Hepatic stellate cell (primary cell): ENCODE measurements at places on chromosomes 2 and 18.

DNA sequence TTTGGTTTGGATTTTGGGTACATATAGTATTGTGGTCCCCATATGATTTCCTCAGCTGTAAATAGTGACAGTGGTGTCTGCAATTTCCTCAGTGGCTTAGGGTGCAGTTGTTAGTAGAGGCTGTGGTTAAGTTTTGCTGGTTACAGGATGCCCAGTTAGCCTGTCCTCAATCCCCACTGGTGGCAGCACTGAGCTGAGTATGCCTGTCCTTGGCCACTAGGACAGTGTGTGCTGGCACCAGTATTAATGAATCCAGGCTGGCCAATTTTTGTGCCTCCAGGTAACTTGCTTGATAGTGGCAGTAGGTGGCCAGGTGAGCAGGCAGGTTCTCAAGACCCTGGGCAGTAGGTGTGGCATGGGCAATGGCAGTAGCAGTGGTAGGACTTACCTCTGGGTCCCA is 973.1 kb downstream of the TMEM182 start:
- no peak for DNase-seq

DNA sequence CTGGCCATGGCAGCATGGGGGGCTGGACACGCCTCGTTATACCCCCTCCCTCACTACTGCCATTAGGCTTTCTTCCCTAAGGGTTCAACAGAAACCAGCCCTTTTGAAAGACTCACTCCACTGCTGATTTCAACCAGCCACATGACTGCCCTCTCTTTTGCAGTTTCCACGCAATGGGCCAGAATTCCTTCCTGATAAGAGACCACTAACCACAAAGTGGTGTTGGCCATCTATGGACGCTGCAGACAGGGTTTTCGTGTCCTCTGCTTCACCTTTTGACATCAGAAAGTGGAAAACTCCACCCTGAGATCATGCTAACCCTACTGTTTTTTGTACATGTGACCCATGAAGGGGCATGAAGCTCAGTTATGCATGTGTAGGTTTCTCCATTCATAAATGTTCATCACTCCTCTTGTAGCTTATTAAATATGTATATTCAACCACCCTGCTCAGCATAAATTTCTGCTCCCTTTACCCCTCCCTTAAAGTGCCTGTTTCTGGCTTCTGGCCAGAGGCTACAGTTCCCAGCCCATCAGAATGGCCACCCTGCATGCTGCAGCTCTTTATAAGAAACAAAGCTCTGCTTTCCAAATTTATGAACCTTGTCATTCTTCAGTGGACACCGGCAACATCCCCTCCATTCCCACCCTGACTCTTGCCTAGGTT is 106.6 kb upstream of the MSH6 start:
- no peak for DNase-seq

- DNase-seq: no peak
Observed at GRCh38 chr18:4143585-4143984, 311.5 kb downstream of the DLGAP1 start.

DNA sequence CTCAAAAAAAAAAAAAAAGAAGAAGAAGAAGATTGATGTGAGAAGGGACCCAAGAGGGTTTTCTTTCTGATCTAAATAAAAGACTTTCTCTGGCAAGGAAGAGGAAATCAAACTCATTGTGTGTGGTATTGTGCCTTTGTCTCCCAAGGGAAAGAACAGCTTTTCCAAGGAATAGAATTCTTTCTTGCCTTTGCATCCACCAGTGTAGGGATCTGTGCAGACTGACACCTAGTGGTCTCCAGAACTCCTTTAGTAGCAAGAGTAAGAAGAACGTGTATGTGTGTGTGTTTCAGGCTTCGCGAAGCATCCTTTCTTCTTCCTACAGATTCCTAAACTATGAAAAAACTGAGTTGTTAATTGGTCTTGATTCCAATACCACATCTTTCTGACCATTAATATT is 33.5 kb upstream of the CRIM1 start:
- peak; percentile 17 for DNase-seq

- DNase-seq: no peak
Observed at GRCh38 chr2:20604401-20604911, 46.4 kb downstream of the HS1BP3 start.

DNA sequence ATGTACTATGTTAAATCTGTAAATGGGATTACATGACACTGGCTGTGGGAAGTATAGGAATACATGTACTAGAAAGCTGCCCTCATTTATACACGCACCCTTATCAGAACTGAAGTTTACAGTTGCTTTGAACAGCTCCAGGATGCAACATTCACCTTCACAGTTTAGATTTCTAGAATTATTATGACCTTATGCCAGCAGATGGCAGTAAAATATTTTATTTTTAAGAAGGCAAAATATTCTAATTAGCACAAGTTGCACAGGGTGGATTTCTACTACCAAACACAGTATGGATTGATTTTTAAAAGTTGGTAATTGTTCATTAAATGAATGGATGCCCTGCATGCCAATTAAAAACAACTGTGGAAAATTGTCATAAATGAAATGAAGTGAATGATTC is 670.4 kb downstream of the KCNJ3 start:
- no peak for DNase-seq

- DNase-seq: no peak
Observed at GRCh38 chr2:240765007-240765406, 55.0 kb downstream of the KIF1A start.

DNA sequence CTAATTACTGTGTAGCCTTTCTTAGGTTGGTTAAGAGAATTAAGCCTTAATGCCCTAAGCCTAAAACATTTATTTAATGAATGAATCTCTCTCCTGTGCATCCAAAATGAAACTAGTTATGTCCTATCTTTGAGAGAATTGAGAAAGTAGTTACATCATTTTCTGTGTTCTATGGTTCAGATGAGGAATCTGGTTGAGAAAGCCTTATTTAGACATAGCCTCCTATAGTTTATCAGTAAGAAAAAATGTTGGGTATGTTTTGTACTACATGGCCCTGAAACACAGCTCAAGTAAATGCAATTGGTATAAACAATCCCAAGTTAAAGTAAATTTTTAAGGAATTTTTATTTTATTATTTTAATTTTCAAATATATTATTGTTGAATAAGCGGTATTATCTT is 25.9 kb upstream of the RAMP1 start:
- DNase-seq: no peak

- DNase-seq: no peak
Observed at GRCh38 chr2:50231510-50231909, 800.4 kb downstream of the NRXN1 start.

GRCh38 chr2:223215254-223215516 is 163.2 kb downstream of the KCNE4 start:
- DNase-seq: no peak

- no peak for DNase-seq
Observed at GRCh38 chr18:58838165-58838860, 26.4 kb upstream of the ZNF532 start.

DNA sequence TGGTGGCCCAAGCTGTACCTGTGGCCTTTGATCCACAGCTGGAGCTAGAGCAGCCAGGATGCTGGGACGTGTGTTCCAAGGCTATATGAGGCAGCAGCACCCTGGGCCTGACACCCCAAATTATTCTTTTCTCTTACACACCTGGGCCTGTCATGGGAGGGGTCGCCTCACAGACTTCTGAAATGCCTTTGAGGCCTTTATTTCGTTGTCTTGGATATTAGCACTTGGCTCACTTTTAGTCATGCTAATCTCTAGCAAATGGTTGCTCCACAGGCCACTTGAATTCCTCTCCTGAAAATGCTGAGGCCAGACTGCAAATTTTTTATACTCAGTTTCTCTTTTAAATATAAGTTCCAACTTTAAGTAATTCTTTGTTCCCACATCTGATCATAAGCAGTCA is 22.0 kb upstream of the IL1R2 start:
- no peak for DNase-seq

DNA sequence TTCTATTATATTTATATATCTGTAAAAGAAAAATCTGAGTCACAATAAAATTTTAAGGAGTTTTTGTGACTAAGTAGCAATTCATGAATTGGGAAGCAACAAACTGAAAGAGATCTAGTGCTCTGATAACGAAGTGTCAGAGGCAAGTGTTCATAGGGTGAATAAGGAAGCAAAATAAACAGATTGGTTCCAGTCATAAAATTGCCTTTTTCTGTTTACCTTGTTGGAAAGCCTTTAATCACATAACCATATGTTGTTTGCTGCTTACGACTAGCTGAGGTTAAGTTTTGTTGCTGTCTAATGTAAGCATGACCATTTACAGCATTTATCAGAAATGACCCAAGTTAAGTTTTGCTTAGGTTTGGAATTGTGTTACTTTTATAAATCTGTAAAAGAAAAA is 358.9 kb downstream of the ARL6IP6 start:
- DNase-seq: no peak

GRCh38 chr2:120984452-120985173 is 248.9 kb downstream of the GLI2 start:
- DNase-seq: no peak

- no peak for DNase-seq
Observed at GRCh38 chr2:187640926-187641510, 86.8 kb upstream of the TFPI start.
